ENCODE measurements at places on chromosomes 16 and 17.

DNA sequence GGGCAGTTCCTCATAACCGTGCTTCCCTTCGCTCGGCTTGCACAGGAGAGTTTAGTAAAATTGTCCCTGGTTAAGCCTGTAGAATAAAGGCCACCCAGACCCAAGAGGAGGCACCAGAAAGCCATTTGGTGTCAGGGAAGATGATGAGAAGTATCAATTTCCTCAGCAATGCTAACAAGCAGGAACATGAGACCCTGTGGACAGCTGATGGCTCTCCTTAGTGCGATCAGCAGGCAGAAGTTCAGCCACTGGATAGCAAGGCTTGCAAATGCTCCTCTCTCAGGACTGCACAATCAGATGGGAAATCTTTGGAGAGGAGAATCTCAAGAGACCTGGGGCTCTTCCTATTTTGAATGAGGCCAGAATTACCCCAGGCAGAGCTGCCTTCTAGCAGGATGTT, 261.1 kb upstream of the DYNLRB2 start:
- DNase-seq: no peak

- peak; percentile 60 for DNase-seq
These were observed 48.4 kb upstream of the KDM8 start for GRCh38 chr16:27154705-27155521.

DNA sequence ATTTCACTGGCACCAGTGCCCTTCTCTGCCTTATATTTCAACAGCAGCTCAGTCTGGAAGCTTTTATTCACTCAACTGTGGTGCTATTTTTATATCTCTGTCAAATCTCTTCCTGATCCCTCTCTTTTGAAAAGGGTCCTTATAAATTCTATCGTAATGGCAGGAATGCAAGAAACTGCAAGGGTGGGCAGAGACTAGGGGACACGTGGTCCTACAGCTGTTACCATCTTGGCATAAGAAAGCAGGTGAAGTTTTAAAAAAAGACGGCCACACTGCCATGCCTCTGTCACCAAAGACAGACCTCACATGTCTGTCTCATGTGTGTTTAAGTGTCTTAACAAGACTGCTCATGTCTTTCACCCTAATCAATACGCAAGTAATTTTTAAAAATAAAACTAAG, 368.4 kb upstream of the CDH11 start:
- DNase-seq: no peak

DNA sequence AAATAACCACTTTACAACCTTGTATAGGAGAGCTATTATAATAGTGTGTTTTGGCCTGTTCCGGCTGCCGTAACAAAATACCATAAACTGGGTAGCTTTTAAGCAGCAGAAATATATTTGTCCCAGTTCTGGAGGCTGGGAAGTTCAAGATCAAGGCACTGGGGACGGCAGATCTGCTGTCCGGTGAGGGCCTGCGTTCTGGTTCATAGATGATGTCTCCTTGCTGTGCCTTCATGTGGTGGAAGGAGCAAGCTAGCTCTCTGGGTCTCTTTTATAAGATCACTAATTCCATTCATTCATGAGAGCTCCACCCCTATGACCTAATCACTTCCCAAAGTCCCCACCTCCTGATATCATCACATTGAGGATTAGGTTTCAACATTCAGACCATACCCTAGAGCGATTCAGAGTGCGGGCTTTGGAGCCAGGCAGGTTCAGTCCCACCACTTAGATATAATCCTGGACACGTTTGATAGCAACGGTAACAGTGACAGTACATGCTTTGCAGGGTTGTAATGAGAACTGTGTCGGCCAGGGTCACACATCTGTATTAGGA, 76.2 kb upstream of the ZFHX3 start:
- DNase-seq: no peak

GRCh38 chr17:57004944-57005579, 27.1 kb downstream of the SCPEP1 start:
- DNase-seq: no peak

- DNase-seq: no peak
These were observed 111.0 kb downstream of the N4BP1 start for GRCh38 chr16:48498769-48499631.

DNA sequence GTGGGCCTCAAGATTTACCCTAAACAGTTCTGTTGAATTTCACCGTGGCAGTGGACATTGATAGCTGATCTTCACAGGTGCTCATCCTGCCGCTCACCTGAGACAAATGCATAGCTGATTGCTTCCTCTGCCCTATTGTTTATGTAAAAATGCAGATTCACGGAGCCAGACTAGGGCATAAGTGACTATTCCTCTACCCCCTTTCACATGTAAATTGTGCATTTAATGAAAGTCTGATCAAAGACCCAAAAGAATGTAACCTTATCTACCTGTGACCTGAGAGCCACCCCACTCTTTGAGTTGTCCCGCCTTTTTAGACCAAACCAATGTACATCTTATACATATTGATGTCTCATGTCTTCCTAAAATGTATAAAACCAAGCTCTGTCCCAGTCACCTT, 312.4 kb upstream of the CDH5 start:
- no peak for DNase-seq

GRCh38 chr16:11232852-11233726, 22.9 kb downstream of the SOCS1 start:
- DNase-seq: peak; percentile 86

- DNase-seq: no peak
These were observed 6.3 kb downstream of the SLC6A2 start for GRCh38 chr16:55661941-55662643.

DNA sequence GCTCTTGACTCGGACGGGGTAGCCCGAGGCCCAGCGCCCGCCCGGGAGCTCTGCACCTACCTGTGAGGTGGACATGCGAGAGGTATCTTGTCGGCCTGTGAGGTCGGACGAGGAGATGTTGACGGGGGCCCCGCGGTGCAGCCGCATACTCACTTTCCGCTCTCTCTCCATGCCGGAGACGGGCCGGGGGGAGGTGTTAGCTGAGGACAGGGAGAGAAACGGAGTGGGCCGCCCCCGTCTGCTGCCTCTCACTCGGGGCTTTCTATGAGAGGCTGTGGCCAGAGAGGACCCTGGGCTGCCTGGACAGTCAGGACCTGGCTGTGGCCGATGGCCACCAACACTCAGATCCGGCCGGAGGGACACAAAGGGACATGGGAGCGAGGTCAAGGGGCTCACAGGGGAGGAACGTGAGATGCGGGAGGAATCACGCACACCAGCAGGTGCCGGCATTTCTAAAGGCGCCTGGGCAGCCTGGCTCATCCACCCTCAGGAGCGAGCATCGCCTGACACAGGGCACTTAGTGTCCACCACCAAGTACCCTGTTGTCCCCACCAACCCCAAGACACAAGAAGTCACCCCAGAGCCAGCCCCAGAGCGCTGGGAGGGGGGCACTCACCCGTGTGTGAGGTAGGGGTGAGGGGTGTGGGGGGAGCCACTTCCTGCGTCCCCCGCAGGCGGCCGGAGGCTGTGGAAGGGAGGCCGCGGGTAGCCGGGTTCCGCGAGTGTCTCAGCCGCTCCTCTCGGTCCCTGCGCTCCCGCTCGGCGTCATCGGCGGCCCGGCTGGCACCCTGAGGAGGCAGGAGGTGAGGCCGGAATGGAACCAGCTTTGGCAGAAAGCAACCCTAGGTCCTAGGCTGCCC, 20.2 kb downstream of the SLC16A3 start:
- no peak for DNase-seq

- no peak for DNase-seq
These were observed 78.9 kb upstream of the PLCG2 start for GRCh38 chr16:81700071-81700779.

DNA sequence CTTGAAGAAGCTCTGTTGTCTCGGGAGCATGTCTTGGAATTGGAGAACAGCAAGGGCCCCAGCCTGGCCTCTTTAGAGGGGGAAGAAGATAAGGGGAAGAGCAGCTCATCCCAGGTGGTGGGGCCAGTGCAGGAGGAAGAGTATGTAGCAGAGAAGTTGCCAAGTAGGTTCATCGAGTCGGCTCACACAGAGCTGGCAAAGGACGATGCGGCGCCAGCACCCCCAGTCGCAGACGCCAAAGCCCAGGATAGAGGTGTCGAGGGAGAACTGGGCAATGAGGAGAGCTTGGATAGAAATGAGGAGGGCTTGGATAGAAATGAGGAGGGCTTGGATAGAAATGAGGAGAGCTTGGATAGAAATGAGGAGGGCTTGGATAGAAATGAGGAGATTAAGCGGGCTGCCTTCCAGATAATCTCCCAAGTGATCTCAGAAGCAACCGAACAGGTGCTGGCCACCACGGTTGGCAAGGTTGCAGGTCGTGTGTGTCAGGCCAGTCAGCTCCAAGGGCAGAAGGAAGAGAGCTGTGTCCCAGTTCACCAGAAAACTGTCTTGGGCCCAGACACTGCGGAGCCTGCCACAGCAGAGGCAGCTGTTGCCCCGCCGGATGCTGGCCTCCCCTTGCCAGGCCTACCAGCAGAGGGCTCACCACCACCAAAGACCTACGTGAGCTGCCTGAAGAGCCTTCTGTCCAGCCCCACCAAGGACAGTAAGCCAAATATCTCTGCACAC, 21.2 kb downstream of the AKAP1 start:
- DNase-seq: no peak

GRCh38 chr17:79843816-79844800, 4.9 kb upstream of the CBX4 start:
- DNase-seq: peak; percentile 21
